AML-193 (cell line): ENCODE measurements at places on chromosomes 6 and 20.

GRCh38 chr20:57275813-57276212 lies 9.4 kb upstream of the BMP7 start:
- no peak for DNase-seq

DNA sequence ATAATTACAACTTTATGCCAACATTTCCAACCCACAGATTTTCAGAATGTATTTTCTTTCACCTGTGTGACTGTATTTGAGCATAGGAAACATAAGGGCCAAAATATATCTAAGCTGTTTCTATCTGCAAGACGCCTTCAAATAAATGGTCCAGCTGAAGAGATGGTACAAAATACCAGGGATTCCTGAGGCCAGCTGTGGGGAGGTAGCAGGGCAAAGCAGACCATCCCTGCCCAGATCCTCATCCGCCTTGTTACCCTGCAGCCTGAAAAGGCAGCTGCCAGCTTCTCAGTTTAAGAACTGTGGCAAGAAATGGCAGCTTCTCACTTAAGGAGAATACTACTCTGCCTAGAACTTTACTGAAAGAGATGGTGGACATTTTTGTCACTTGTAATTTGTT lies 143.3 kb downstream of the KHDC1L start:
- DNase-seq, result no peak

DNA sequence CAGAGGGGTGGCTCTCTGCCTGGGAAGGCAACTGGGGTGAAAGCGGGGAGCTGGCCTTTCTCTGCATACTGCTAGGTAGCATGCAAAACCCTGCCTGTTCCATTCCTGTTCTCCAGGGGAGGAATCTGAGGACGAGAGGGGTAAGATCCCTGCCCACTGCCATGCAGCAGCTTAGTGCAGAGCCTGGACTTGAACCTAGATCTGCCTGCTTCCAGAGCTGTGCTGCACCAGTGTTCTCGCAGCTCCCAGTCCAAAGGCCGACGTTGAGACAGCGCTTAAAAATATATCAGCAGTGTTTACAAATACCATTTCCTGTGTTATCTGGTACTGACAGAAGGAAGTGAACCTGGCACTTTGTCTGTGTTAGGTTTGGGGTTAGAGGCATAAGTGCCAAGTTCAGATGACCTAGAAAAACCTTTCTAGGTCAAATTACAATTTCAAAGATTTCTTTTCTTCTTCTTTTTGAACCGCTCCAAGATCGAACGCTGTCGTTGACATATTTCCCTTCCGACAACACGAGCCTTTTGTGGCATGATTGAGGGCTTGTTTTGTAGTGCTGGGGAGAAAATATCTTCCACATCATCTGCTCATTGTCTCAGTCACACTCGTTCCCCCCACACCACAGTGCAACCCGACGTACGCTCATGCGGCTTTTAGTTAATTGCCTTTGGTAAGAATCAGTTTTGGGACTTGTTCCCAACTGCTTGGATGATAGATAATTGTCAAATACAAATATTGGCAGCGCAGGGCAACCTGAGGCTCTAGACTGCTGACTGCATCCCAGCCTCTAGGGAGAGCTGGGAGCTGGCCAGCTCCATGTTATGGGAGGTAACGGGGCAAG lies 44.6 kb downstream of the TOX2 start:
- no peak for DNase-seq

GRCh38 chr20:33827634-33828325 lies 16.6 kb downstream of the CHMP4B start:
- no peak for DNase-seq

DNA sequence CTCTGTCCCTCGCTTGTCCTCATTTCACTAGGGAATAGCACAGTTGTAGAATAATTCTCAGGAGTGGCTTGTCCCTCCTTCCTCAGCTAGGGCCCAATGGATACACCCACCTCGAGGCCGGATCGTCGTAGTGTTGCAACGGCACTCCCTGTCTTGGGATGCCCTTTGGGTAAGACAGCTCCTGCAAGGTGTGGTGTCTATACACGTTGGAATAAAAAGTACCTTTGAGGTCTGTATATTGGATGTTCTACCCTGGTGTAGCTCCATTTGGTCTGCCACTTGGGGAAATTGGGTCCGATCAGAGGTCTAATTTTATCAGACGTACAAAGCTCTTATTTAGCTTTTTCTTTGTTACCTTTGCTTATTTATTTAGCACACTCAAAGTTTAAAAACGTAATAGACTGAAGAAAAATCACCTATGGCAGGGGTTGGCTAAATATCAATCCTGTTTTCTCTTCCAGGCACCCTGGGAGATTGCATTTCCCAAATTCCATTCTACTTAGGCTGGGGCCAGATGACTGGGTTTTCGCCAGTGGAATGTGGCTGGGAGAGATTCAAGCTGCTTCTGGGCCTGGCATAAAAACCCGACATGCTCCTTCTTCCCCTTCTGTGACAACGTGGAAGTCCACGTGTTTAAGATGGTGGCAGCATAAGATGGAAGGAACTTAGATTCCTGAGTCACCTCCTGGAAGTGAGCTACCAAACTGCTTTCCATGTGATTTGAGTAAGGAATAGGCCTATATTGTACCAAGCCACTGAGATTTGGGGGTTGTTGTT lies 82.3 kb upstream of the CD83 start:
- DNase-seq, result no peak

GRCh38 chr20:38723848-38724625 lies at the start of gene SLC32A1:
Gene SLC32A1 (plus strand): TSS chr20:38724486. CDS start chr20:38724725, 239 bp downstream.
- no peak for DNase-seq

- DNase-seq, result no peak
Measured at GRCh38 chr6:56793938-56794337, 151.2 kb upstream of the DST start.

- DNase-seq, result no peak
Measured at GRCh38 chr6:138188278-138188941, 26.7 kb downstream of the ARFGEF3 start.

DNA sequence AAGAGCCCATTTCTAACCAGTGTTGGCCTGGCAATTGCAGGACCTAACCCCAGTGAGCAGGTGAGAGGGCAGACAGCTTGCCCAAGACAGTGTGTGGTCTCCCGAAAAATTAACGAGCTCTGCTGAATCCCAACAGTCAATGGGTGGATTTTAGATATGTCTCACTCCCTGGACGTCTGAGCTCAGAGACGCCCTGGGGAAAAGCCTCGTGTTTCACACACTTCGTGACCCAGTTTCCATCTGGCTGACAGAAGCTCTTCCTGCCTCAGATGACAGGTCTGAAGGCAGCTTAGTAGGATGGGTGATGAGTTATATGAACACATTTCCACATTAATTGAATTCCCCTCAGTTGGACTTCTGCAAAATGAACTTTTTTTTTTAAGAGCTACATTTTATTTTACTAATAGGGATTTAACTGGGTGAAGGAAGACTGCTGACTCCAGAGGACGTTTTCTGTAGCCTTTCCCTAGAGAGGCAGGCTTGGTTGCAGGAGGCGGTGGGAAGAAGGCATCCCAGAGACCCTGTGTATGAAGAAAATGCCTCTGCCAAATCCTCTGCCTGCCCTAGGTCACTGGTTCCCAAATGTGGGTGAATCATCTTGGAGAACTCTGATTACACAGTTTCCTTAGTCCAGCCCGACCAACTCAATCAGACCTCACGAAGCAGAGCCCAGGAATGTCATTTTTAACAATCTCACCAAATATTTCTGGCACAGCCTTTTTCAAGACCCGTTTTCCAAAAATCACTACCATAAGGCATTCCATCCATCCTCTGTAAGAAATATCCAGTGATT lies 71.7 kb upstream of the LY86 start:
- no peak for DNase-seq

- no peak for DNase-seq
Measured at GRCh38 chr20:44589537-44589936, 7.2 kb downstream of the PKIG start.

DNA sequence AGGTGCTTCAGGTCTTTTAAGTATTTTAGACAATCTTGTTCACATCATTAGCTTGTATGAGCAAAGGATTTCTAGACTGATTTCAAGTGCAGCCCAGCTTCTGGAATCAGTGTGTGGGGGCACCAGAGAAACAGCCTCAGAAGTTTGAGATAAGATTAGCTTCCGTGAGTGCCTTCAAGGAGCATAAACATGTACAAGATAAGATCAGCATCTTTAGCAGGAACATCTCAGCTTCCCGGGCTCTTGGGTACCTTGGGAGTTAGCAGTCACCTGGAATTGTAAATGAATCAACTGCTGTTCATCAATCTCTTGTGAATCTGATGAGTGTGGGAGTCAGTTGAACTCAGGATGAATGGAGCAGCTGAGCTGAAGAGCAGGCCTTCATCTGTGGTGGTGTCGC lies 12.0 kb upstream of the CITED2 start:
- no peak for DNase-seq

DNA sequence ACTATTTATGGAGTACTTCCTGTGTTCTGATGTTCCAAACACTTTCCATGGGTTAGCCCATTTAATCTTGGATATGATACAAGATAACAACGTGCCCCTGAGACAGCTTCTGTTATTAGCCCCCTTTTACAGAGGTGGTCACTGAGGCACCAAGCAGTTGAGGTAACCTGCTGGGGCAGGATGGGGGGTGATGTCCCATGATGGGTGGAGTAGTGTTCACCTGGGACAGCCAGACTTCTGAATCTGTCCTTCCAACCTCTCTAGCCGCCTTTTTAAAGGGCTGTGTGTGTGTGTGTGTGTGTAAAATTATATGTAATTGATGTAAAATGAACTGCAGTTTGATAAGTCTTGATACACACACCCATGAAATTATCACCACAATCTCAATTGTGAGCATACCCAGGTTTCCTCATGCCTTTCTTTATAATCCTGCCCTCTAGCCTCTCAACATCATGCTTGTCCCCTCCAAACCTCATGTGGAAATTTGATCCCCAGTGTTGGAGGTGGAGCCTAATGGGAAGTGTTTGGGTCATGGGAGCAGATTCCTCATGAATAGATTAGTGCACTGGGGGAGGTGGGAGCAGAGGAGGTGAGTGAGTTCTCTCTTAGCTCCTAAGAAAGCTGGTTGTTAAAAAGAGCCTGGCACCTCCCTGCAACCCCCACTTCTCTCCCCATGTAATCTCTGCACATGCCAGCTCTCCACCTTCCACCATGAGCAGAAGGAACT lies 39.2 kb downstream of the PLAGL2 start:
- DNase-seq, result no peak

DNA sequence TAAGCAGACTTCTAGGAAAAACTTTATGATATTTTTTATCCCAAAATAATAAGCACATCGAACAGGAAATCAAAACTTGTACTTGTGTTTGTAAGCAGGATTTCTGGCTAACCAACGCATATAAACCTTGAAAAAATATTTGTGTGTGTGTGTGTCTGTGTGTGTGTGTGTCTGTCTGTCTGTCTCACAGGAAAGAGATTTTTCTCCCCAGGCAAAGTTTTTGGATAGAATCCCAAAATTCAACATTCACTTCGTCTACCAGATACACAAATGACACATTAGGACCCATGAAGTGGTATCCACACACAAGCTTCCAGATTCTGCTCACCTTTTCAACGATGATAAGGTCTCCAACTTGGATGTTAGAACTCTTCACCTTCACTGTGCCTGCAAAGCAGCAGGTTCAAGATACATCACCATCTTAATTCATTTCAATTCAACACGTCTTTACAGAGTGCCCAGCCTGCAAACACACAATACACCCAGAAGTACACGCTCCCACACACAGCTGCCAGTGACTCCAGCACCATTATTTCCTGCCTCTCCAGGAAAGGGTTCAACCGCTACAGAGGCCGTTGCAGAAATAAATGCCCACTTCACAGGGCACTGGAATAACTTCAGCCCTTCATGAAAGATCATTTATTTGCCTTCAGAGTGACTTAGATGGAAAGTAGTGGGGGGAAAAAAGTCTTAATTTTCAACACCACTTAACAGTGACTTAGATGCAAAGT lies 70.9 kb downstream of the ATP9A start:
- no peak for DNase-seq

DNA sequence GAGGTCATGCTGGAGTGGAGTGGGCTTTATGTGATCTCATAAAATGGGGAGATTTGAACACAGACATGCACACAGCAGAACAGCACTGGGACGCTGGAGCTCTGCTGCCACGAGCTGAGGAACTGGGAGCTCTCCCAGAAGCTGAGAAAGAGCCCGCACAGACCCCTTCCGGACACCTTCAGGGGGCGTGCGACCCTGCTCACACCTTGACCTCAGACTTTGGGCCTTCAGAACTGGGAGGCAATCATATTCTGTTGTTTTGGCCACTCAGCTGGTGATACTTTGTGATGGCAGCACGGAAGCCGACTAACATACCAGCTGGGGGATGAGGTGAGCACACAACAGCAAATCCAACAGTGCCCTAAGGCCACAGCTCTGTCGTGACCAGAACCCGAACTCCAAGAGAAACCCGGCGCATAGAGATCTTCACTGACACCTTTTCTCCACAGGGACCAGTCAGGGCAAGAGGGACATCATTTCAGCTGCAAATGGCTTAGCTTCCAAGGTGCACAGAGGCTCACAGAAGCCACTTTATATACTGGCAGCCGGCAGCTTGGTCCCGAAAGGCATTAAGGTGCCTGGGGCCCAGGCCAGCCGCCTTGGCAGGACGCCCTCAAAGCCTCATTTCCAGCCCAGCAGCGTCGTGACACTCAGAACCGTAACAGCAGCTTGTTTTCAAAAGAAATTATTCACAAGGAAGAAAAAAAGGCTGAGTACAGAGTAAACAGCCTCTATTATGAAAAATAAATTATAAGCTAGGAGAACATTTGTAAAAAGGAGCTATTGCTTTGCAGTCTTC lies 89.3 kb downstream of the RNASET2 start:
- no peak for DNase-seq

DNA sequence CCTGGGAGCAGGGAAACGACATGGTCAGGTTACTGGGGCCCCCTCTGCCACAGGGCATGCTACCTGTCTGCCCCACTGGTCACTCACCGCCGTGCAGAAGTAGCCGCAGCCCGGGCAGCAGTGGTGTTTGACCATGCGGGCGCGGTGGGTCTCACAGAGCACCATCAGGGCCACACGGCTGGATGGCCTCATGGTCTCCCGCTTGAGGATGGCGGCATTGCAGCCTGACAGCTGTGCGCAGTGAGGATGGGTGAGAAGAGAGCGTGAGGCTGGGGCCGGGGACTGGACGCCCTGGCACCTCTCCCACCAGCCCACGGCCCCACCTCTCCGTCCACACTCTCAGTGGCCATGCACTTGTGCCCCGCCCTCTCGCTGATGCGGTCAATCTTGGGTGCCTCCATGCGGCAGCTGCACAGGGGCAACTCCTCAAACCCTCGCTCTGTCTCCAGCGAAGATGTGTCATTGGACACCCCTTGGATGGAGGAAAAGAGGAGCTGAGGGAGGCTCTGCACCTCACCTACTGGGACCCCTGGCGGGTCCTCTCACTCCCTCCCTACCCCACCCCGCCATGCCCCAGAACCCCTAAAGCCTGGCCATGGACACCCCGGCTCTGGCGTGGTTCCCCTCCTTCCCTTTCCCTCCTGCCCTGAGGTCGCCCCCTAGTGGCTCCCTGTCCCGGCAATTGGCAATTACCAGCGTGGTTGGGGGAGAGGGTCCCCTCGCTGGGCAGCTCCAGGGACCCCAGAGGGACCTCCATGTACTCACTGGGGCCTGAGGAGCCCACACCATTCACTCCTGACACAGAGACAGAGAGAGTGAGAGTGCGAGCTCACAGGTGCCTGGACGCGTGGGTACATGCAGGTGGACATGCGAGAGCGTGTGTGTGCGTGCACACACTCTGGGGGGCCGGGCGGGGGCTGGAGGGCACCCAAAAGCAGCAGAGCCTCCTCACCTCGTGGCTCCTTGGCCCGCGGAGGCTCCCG lies 8.9 kb downstream of the EHMT2 start:
- DNase-seq, result no peak
